ENCODE measurements at places on chromosomes 6 and 20. TPM values are rescaled to one million over a fixed set of nuclear protein-coding genes. Genes with fewer than 3 reads are reported as not detected.

DNA sequence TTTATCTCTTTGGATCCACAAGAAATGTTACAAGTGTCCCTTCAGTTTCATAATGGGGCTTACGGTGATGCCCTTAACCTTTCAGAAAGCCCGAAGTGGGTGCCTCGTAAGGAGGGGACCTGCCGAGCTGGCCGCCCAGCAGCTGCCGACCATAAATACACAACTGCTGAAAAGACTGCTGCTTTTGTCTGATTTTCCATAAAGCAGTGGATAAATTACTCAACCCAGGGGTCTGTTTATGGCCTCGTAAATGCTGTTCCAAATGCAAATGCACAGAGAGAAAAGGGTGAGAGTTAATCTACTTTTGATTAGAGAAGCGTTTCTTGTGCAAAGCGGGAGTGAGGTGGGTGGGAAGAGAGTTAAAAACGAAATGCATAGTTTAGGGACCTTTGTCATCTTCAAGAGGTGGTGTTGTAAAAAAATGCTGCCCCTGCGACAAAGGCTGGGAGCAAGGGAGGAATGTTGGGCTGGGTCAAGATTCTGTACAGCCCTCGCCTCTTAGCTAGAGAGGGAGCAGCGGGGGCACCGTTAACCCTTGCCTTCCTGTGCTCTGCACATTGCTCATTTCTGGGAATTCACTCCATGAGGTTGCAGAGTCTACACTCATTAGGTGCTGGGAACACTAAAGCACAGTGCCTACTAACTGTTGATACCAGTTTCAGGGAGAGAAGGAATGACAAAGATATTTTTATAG is 112.0 kb upstream of the MTHFD1L start:
- no peak for DNase-seq

DNA sequence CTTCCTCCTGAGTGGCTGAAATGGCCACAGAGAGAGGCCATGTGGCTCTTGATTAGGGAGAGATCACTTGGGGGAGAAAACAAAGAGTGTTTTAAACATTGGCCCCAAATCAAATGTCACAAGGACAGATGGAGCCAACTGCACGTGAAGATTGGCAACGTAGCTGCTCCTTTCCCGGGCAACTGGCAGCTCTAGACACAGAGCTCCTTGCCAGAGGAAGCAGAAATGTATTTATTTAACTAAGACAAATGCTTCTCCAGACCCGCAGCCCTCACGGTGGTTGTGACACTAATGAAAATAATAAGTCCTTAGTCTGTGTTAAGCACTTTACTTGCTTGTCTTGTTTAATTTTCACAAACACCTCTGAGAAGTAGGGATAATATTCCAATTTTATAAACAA is 49.6 kb upstream of the DSN1 start:
- DNase-seq: no peak

GRCh38 chr6:113994934-113995342 is 24.0 kb upstream of the HDAC2 start:
- DNase-seq: peak; percentile 93

Gene KCNG1
- total RNA-seq: 23.7 TPM

GRCh38 chr20:7703551-7703961 is 236.7 kb downstream of the HAO1 start:
- no peak for DNase-seq

All from IMR-90 (cell line).